ENCODE measurements at places on chromosomes 13 and 19.

GRCh38 chr13:37870895-37871550 lies 1.5 kb upstream of the TRPC4 start:
- no peak for DNase-seq

DNA sequence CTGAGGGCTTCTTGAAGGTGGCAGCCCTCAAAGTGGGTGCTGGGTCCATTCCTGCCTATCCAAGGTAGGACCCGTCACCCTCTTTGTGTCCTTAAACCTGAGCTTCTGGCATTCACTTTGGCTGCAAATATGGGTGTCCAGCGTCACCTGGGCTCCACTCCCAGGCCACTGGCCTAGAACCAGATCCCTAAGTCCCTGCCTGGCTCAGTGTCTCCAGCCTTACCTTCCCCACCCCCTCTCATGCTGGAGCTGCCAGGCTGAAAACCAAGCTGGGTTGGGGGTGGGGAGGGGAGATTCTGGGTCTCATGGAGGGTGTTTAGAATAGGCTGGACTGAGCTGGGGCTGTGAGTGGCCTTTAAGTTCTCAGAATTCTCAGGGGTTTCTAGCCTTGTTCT lies 12.4 kb downstream of the PDE4A start:
- DNase-seq, result no peak

GRCh38 chr13:77507931-77508776 lies 27.4 kb upstream of the SCEL start:
- DNase-seq, result no peak

- DNase-seq, result no peak
These were observed at the start of gene PHLDB3 for GRCh38 chr19:43504426-43505185. Gene PHLDB3 (minus strand): TSS chr19:43504746. CDS start chr19:43504118, 628 bp downstream.

Measured in forelimb muscle (tissue), 1 donor.